ENCODE measurements at places on chromosomes 7 and 10. TPM values are rescaled to one million over a fixed set of nuclear protein-coding genes. Genes with fewer than 3 reads are reported as not detected.

- no peak for DNase-seq
Observed at GRCh38 chr10:78774999-78775711, 293.6 kb upstream of the ZMIZ1 start.

DNA sequence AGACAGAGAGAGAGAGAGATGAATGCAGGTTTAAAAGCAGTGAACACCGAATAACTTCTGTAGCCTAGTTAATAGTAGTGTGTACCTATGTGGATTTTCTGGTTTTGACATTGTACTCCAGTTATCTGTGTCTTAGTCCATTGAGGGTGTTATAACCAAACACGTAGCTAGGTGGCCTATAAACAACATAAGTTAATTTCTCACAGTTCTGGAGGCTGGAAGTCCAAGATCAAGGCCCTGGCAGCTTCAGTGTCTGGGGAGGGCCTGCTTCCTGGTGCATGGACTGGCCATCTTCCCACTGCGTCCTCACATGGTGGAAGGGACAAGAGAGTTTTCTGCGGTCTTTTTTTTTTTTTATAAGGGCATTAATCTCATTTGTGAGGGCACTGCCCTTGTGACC, 23.5 kb downstream of the AOC1 start:
- no peak for DNase-seq

GRCh38 chr10:16728266-16728665, 89.0 kb downstream of the RSU1 start:
- no peak for DNase-seq

DNA sequence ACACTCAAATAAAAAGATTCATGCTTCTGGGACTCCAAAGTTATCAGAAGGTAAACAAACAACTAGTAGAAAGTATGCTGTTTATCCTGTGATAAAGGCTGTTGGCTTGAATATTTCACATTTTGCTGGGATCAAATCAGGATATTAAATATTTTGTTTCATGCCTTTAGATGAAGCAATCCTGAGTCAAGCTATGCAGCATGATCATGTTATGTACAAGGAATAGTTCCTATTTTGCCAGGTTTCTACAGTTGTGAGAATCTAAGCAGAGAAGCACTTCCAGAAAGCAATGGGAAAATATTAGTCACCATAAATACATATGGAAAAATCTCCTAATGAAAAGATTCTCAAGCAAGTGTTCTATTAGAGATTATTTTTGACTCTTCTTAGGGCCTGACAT, 262.8 kb upstream of the PCDH15 start:
- no peak for DNase-seq

GRCh38 chr7:148340438-148341280, 249.9 kb upstream of the C7orf33 start:
- no peak for DNase-seq

- no peak for DNase-seq
Observed at GRCh38 chr10:66564287-66564686, 361.5 kb upstream of the LRRTM3 start.

DNA sequence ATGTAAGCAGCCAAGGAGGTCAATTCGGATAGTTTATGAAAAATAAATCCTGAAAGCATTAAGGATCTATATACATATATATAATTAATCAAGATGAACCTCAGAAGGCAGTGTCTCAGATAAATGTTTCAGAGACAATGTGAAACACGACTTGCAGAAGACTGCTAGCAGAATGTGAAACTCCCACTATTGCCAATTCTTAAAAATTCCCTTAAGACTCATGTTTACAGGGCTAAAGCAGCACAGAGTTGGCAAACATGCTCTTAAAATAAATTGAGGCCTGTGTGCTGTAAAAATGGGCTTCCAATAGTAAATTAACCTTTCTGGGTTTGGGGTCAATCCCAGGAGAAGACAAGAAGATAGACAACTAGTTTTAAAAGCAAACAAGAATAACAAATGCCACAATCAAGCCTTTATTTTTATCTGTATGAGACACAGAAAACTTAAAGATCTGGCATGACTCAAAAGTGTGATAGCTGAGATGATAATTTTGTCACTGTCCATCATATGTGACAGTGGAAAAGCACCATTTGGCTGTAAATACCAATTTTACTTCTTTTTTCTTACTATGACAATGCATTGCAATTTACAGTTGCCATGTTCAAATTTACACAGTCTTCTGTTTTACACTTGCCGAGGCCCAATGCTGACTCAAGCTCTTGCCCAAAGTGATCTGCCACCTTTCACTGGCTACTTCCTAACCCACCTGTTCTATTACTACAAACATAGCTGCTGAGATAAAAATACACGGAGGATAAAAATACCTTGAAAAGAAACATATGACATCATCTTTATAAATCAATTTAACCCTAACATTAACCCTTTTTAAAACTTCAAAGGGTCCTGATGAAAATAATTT, 78.6 kb downstream of the CHCHD3 start:
- DNase-seq = no peak

DNA sequence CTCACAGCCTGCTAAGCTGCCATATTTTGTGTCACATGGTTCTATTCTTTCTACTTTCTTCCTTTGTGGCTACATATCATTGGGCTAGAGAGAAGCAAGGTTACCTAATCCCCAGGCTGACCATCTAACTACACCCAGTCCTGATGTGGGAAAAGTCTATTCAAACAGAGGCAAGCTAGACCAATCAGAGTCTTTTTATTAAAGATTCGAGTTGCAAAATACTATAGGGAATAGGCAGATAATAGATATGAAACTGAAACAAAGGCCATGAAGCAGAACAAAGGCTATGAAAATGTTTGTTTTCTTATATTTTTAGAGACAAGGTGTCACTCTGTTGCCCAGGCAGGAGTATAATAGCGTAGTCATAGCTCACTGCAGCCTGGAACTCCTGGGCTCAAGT, 36.7 kb downstream of the MTERF1 start:
- no peak for DNase-seq

- no peak for DNase-seq
Observed at GRCh38 chr10:88946965-88947590, 5.5 kb downstream of the ACTA2 start.

- DNase-seq = no peak
Observed at GRCh38 chr10:114629824-114630730, 28.0 kb downstream of the ABLIM1 start.

DNA sequence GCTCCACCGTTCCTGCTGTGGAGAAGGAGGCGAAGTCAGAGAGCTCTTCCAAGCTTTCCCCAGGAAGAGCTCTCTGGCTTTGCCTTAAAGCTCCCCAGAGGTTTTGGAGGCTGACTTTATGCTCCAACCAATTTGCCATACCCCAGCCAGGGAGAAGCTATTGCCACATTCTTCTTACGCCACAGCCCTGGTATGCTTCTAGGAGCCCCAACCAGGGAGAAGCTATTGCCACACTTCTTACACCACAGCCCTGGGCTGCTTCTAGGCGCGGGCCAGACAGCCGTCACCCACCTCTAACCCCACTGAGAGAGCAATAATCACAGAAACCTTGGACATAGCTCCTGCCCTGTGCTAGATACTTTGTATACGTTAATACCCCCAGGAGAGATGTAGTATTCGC, 951 bp downstream of the ELOVL3 start:
- no peak for DNase-seq

GRCh38 chr7:27145914-27146412, 1.6 kb downstream of the HOXA6 start:
- no peak for DNase-seq

DNA sequence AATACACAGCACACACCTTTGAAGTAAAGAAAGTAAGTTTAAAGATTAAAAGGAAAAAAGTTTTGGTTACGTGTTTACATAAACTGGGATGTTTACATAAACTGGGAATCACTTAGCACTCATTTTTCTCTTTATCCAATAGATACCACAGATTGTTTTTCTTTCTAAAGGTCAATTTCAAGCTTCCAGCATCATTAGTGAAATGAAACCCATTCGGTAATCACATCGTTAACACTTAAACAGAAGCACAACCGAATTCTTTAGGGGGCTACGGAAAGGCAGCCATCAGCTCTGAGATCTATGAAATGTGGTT, 1.1 kb downstream of the ODAD2 start:
- no peak for DNase-seq

- DNase-seq = no peak
Observed at GRCh38 chr7:55444786-55445185, 79.6 kb downstream of the LANCL2 start.

GRCh38 chr7:116222501-116222900, 12.2 kb downstream of the TES start:
- no peak for DNase-seq

GRCh38 chr7:16027396-16027795, 340.9 kb upstream of the MEOX2 start:
- DNase-seq = no peak

DNA sequence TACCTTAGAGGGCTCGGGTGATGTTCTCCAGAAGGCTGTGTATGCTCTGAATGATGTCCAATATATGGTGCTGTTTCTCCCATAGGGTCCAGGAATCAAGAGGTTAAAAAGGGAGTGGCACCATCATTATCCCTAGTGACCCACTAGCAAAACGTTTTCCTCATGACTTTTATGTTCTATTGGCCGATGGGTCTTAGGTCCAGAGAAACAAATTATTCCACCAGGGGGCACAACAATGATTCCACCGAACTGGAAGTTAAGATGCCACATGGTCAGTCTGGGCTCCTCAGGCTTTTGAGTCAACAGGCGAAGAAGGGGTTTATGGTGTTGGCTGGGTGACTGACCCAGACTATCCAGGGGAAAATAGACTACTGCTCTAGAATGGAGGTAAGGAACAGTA, 256.1 kb downstream of the COBL start:
- DNase-seq = no peak

The EZH2 gene
- total RNA-seq = 8.9 TPM

The CEP55 gene
- total RNA-seq = not detected

The LANCL2 gene
- 7.4 TPM for total RNA-seq

The PROSER2 gene
- 4.9 TPM for total RNA-seq

The CPXM2 gene
- not detected for total RNA-seq
